ENCODE measurements at places on chromosomes 12 and 14. TPM values are rescaled to one million over a fixed set of nuclear protein-coding genes. Genes with fewer than 3 reads are reported as not detected.

DNA sequence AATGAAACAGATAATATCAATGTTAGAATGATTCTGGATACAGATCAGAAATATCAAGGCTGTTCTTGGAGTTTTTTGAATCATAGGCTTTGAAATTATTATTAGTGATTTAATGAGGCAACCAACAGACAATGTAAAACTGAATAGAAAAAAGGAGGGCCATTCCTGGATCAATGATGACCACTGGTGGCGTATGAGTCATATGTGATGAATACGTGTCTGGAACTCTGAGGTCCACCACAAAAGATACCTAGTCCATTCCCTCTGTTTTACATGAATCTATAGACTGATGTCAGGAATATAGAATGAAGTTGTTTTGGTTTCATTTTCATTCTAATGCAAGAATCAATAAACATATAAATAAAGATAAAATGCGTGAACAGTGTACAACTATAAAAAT lies 78.3 kb upstream of the RTL1 start:
- DNase-seq = no peak

GRCh38 chr12:1474041-1474573 lies 120.3 kb downstream of the FBXL14 start:
- no peak for DNase-seq

MYF6 gene
- 0.28 TPM for total RNA-seq

HOXC11 gene
- not detected for total RNA-seq

DNA sequence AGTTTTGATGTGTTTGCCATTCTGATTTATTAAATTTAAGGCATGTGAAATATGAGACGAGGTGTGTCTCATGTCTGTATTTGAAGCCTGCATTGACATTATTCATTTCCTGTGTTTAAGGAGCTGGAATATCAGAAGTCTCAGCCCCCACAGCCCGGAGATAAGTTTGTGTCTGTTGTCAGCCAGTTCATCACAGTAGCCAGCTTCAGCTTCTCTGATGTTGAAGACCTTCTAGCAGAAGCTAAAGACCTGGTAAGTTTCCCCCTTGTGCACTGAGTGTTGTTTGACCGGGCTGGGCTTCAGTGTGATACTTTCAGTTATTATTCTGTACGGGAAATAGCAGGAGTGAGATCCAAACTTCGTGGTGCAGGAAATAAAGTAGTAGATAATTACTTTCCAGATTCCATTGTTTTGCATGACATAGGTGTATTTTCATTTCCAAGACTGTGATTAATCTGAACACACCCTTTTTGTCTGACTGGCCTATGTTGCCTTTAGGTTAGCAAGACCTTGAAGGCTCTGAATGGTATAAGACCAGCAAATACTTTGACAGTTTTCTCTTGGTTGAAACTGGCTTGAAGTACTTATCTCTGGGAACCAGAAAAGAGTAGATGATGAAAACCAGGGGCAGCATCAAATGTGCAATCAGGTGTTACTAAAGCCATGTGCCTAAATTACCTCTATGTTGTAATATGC lies 101.5 kb downstream of the GPR135 start:
- DNase-seq = no peak

- no peak for DNase-seq
Measured at GRCh38 chr14:91255026-91255695, 10.7 kb upstream of the GPR68 start.

CAPRIN2 gene
- total RNA-seq = 20.9 TPM

- no peak for DNase-seq
Measured at GRCh38 chr14:86087377-86087776, 557.4 kb downstream of the FLRT2 start.

ABCC9 gene
- 25.0 TPM for total RNA-seq

DNA sequence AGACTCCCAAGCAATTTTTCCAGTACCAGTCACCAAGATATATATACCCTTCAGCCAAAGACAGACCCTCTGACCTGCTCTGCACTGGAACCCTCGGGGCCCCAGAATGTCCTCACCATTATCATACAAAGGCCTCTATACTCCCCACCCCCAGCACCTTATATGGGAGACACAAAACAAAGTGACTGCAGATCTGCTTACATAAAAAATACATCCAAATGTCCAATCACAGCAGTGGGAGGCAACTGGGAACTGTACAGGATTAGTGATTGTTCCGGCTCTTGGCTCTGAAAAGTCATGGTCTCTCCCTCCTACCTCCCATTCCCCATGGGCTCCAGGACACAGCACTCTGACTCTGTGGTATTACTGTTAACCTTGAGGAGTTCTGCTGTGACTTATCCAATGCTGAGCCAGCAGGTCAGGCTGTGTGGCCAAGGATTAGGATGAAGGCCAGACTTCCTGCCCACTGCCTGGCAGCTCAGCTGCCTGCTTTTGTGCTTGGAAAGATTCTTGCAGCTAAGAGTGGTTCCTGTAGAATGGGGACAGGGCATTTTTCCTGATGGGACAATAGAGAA lies 13.7 kb downstream of the OXA1L start:
- no peak for DNase-seq

CDK4 gene
- total RNA-seq = 59.7 TPM

DNA sequence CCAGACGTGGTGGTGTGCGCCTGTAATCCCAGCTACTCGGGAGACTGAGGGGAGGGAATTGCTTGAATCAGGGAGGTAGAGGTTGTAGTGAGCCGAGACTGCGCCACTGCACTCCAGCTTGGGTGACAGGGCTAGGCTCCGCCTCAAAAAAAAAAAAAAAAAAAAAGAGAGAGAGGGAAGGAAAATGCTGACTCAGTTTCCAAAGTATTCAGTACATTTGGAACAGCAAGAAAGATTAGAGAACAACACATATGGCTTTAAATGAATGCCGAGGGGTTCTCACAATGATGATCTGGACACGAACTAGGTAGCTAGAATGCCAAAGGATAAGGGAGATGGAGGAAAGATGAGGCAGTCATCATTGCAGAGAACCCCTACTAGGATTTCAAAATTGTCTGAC lies 97.4 kb downstream of the NAV3 start:
- no peak for DNase-seq

GRCh38 chr12:28033538-28033915 lies 61.0 kb upstream of the PTHLH start:
- DNase-seq = no peak

DNA sequence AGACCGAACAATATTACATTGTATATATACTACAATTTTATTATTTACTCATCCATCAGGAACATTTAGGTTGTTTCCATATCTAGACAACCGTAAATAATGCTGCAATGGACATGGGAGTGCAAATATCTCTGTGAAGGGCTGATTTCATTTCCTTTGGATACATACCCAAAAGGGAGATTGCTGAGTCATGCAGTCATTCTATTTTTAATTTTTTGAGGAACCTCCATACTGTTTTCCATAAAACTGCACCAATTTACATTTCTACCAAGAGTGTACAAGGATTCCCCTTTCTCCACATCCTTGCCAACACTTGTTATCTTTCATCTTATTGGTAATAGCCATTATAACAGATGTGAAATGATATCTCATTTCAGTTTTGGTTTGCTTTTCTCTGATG lies 84.7 kb downstream of the SLC41A2 start:
- DNase-seq = no peak
